Esophagus squamous epithelium (tissue), 5 donors: ENCODE measurements at places on chromosomes 16 and 17.

DNA sequence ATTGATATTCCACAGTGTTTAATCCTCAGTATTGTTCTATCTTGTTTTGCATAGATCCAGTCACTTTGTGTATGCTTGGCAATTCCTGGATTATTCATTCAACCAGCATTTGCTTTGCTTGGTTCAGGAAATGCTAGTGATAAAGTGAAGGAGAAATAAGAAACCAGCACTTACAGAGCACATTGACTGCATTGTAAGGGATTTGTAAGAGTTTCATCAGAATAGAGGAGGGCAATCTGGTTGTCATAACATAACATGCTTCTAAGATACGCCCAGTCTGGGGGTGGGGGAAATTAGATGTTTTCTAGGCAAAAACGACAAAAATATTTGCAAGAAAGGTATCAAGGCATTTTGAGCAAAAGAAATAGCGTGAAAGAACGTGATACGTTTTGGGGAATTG, 40.4 kb downstream of the TNRC6A start:
- DNase-seq = no peak

DNA sequence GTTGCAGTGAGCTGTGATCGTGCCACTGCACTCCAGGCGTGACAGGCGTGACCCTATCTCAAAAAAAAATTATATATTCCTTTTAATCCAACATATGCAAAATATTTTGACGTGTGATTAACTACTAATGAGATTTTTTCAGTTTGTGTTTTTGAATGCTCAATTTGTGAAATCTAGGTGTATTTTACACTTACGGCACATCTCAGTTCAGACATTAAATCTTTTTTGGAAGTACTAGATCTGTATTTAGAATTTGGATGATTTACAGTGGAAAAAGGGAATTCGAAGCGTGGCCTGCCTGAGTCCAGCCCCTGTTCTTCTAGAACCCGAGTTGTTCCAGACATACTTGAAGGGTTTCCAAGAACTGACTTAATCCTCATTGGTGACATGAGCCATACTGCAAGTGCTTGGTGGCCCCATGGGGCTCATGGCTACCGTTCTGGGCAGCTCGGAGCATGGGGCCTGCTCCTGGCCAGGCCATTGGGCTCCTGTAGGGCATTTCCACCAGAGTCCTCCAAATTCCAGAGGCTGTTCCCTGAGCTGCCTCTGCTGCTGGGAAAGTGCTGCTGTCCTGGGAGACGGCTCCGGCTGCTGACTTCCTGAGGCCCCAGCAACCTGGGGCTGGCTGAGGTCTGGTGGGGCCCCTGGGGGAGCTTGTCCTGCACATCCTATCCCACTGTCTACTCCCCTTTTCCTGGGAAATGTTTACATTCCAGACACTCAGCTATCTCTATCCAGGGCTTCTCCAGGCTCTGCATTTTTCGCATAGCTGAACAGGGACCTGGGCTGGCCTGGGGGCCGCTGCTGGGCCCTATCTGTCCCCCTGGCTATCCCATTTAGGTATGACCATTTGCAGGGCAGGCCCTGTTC, 27.2 kb downstream of the LLGL2 start:
- no peak for DNase-seq

DNA sequence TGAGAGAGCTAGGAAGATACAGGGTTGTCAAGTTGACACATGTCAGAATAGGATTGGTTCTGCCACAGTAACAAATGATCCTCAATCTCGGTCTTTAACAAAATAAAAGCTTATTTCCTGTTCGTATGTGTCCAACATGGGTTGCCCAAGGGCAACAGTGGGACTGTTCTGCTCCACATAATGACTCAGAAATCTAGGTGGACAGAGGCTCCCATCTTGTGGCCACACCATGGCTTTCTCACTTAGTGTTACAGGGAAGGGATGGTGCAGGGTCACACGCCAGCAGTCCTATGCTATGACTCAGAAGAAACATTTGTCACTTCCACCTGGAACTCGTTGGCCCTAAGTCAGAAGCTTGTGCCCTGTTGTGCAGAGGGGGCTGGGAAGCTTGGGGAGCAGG, 364.9 kb downstream of the SNX29 start:
- DNase-seq = no peak

GRCh38 chr17:54814371-54814770, 86.3 kb upstream of the TOM1L1 start:
- no peak for DNase-seq

DNA sequence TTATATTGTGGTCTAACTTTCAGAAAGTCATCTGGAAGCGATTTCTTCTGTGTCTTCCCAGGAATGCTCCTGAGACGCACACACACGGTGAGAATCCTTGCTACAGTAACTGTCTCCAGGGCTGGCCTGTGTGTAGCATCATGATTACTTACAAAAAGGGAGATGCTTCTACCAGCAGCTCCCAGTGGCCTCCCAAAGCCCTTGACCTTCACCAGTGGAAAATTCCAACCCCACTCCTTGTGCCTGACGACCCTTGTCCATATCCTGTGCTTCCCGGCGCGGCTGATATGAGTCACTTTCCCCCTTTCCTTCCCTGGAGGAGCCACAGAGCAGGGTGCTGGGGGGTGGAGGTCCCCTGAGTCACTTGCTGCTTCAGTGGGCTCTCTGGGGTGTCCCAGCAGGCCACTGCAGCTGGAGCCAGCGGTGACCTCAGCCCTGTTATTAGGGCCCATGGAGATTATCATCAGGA, 22.1 kb upstream of the NAT9 start:
- DNase-seq = no peak

DNA sequence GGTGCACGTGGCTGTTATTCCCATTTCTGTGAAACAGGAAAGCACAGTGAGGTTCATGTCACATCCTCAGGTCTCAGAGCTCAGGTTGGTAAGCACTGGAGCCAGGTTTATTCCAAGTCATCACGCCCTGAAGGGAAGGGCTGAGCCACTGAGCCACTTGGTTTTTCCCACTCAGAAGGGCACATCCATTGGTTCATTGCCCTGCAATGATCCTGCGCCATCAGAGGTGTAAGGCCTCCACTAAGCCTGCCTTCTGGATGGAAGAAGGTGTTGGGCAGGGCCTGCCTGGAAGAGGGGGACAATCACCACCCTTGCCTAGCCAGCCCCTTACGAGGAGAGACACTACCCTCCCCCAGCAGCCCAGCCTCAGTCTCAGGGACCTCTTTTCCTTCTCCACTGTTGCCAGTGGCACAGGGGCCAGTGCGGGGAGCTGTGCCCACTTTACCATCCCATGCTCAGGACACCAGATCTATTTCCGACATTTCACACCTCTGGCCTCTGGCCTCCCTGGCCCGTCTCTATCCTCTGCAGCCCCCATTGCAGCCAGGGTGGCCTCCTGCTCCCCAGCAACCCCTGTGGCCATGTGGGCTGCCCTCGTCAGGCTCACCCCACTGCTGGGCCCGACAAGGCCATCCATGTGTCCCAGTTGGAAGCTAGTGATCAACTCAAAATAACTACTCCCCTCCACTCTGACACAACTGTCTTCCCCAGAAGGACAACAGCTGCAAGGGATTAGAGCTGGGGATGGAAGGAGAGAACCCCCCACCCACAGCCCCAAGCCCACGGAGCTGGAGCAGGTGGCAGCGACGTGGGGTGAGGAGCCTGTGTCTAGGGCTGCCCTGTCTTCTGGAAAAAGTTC, 29.9 kb downstream of the CFAP20 start:
- no peak for DNase-seq

DNA sequence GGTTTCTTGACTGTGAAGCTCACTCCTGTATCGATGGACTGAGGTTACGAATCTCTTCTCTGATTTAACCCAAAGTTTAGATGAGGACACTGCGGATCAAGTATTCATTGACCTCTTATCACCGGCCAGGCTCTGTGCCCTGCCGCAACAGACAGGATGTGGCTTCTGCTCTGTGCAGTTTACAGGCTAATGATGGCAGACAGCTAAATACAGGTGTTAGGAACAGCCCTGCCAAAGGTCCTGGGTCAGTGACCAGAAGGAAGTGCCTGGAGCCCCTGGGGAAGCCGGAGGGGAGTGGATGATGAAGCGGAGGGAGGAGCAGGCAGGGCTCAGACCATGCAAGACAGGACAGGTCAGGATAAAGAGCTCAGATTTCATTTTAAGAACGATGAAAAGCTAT, 44.4 kb downstream of the HAPSTR1 start:
- no peak for DNase-seq

DNA sequence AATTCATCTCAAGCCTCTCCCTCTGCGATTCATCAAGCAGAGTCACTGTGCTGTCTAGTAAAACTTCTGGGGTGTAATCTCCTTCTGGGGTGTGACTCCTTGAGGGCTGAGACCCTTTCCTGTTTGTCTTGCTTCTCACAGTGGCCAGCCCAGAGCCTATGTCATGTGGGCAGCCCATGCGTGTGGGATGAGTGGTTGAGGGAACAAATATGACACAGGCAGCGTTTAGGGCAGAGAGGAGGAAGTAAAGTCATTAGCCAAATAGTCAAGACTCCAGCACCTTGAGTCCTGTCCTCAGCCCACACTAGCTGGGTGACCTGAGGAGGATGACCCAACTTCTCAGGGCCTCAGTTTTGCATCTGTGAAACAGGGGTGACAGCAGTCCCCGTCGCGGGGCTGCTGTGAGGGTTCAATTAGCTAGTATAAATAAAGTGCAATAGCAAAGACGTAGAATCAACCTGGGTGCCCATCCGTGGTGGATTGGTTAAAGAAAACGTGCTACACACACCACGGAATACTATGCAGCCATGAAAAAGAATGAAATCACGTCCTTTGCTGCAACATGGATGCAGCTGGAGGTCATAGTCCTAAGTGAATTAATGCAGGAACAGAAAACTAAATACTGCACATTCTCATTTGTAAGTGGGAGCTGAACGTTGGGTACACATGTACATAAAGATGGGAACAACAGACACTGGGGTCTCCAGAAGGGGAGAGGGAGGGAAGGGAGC, 4.5 kb upstream of the ITGAX start:
- DNase-seq = no peak

DNA sequence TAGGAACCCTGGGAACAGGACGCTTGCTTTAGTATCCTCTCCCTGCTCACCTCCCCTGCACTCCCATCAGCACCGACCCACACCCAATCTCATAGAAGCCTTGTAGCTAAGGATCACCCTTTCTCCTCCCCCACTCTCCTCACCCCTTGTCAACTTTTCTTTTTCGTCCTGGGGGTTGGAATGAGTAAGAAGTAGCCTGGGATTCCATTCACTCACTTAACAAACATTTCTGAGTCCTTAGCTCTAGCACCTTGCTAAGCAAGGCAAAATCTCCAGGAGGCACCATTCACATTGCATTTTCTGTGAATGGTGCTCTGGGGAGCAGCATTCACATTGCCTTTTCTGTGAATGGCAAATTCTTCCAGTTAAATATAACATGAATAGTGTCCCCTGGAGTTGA, 1.1 kb upstream of the PGAP3 start:
- no peak for DNase-seq

GRCh38 chr17:52134641-52135040, 23.9 kb downstream of the CA10 start:
- no peak for DNase-seq

DNA sequence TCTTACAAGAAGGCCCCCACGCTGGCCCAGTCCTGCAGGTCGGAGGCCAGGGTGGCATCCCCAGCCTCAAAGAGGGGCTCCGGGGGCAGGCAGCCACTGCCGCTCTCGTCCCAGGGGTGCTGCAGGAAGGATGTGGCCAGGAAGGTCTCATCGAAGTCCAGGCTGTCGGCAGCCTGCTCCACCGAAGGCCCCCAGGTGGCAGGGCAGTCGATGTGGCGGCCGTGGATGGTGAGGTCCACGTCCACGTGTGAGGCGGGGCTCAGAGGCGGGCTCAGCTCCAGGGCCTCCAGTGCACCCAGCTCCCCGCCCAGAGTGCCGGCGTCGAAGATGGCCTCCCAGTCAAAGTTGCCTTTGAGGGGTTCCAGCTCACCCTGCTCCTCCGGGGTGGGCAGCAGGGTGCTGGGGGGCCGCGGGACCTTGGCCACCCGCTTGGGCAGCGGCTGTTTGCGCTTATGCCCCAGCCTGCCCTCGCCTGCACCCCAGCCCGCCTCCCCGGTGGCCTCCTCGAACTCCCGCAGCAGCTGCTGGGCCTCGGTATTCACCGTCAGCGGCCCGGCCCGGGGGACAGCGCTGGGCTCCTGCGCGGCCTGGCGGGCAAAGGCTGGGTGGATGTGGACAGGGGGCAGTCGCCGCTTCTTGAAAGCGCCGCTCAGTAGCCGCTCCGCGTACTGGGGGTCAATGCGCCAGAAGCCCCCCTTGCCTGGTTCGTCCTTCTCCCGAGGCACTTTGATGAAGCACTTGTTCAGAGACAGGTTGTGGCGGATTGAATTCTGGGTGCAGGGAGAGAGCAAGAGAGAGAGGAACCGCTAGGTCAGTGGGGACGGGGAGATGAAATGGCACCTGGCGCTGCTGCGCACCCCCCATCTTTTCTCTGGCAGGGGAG, 3.5 kb downstream of the FOXJ1 start:
- DNase-seq = no peak

DNA sequence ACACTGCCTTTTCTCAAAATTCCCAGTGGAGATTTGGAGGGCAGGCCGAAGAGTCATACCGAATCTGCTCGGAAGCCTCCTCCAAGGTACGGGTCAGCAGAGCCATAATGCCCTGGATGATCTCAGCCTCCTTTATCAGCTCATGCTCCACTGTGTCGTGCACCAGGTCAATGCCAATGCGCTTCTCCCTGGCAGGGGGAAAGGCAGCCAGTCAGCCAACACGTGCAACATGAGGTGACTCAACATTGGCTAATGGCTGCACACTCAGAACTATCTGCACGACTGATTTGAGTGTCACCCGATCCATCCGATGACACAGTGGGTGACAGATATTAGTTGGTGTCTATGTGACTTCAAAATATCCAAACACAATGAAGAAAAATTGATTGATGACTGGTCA, 15.8 kb downstream of the TEKT1 start:
- no peak for DNase-seq

GRCh38 chr17:8122422-8122923, 1.4 kb downstream of the HES7 start:
- no peak for DNase-seq

DNA sequence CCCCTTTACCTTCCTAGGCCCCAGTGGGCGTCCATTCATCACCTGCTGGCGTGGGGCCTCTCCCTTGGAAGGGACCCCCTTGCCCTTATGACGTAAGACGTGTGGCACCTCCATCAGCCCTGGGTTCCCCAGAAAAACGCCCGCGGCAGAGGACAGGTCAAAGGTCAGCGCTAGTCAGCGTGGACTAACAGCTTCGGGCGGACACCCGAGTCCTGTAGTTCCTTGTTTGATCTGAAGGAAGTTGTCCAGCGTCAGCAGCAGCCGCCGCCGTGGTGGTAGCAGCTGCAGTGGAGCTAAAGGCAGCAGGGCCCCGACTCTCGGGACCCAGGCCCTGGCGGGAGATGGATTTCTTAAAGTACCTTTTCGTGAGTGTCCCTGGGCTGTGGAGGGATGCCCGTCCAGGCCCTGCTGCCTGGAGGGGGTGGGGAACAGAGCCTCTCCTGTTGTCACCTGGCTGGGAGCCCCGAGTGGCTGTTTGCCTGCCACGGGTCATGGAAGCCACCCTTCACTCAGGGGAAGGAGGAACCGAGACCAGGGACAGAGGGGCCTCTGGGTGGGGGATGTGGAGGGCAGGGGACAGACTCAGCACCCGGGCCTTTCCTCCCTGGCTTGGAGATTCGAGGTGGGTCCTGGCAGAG, 123.6 kb downstream of the OR1D5 start:
- no peak for DNase-seq

DNA sequence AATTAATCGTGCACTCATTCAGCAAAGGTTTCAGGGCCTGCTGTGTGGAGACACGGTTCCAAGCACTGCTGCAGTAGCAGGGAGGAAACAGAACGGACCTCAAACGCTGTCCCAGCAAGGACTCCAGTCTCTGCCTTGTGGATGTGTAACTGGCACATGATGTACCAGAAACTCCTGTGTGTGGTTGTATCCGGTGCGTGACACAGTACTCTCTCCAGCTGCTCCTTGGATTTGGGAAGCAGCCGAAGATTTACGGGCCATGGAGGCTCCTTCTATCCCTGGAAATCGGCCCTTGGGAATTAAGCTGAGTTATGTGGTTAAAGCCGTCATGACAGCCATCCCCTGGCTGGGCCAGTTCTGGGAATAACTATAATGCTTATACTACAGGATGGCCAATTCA, 8.5 kb upstream of the ANKRD11 start:
- DNase-seq = no peak
